ENCODE measurements at places on chromosomes 12 and 14.

DNA sequence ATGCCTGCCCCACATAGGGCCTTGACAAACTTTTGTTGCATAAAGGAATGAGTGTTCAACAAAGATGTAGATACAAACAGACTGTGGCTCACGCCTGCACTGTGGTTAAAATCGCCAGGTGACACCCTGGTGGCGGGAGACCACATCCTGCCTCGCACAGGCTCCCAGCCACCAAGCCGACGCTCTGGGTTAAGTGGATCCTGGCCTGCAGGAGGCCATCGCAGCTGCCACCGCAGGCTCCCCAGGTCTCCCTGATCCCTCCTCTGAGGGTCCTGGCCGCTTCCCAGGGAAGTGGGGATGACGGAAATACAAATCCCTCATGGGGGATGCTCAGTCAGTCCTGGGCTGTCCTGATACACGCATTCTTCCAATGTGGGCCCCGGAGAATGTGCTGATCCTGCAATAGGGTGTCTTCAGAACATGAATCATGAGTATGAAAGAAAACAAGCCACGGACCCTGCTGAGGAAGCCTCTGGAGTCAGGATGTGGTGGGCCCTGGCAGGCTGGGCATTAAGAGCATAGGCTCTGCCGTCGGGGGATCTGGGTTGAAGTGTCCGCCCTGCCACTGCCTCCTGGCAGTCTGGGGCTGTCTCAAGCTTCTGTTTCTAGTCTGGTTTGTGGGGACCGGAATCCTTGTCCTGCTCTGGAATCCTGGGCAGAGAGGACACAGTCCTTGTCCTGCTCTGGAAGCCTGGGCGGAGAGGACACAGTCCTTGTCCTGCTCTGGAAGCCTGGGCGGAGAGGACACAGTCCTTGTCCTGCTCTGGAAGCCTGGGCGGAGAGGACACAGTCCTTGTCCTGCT is 53.5 kb upstream of the BEGAIN start:
- no peak for DNase-seq

DNA sequence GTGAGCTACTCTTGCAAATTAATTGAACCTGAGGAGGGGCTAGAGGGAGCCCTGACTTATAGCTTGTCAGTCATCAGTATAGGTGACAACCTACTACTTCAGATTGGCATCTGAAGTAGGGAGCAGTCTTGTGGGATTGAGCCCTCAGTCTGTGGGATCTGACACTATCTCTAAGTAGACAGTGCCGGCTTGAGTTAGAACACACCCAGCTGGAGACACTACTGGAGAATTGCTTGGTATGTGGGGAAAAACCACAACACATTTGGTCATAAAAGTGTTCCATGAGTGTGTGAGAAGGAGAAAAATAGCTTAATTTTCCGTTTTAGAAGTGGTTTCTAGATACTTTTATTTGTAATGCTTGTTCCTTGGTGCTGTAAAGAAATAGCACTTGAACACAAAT is 30.5 kb upstream of the DDHD1 start:
- DNase-seq, result no peak

GRCh38 chr12:40711121-40711520 is 18.9 kb downstream of the CNTN1 start:
- no peak for DNase-seq

- DNase-seq, result no peak
Observed at GRCh38 chr12:105425254-105426174, 95.0 kb downstream of the C12orf75 start.

DNA sequence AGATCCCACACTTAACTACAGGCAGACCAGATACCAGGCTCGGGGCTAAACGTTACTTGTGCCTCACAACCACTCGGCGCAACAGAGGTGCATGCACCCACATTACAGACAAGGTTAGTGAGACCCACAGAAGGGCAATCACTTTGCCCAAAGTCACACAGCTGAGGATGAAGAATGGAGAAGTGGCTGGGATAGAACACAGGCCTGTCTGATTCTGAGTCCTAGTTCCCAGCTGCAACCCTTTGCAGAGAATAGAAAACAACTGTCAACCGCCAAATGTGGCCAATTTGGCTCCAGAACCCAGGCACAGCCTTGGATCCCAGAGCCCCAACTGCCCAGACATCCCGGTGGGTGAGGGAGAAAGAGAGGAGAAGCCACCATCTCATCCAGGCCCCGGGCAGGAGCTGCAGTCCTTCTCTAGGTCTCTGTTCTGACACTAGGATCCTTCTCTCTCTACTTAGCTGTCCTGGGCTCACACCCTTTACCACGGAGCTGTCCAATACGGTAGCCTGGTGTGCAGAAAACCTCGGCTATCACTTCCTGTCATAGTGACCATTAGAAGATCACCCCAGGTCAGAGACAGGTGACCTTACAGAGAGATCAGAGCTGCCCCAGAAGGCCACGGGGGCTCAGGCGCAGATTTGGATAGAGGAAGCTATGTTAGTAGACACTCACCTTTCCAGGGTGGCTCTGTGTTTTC is 59.1 kb downstream of the FAM222A start:
- no peak for DNase-seq

GRCh38 chr14:59727073-59727661 is 143.4 kb downstream of the RTN1 start:
- no peak for DNase-seq

- DNase-seq, result no peak
Observed at GRCh38 chr12:118821386-118821925, 159.9 kb upstream of the SRRM4 start.

- DNase-seq, result no peak
Observed at GRCh38 chr12:46693034-46693433, 132.8 kb downstream of the SLC38A4 start.
